ENCODE measurements at places on chromosomes 12 and 14.

- no peak for DNase-seq
Observed at GRCh38 chr14:81516986-81517797, 16.5 kb downstream of the SEL1L start.

DNA sequence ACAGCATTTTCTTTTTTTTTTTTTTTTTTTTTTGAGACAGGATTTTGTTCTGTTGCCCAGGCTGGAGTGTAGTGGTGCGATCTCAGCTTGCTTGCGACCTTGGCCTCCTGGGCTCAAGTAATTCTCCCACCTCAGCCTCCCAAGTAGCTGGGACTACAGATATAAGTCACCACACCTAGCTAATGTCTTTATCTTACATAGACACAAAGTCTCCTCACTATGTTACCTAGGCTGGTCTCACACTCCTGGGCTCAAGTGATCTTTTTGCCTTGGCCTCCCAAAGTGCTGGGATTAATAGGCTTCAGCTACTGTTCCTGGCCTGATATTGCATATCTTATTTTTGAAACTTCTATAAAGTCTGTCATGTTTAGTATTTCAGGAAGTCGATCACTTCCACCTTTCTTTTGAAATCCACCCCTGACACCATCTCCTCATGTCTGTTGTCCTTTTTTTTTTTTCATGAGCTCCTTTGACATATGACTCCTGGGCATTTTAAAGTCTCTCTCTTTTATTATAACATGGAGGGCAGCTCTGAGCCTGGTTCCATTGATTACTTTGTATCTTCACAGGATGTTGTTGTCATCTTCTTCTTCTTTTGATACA lies 5.9 kb upstream of the A2ML1 start:
- no peak for DNase-seq

- DNase-seq, result no peak
Observed at GRCh38 chr12:124445121-124445718, 122.2 kb downstream of the NCOR2 start.

DNA sequence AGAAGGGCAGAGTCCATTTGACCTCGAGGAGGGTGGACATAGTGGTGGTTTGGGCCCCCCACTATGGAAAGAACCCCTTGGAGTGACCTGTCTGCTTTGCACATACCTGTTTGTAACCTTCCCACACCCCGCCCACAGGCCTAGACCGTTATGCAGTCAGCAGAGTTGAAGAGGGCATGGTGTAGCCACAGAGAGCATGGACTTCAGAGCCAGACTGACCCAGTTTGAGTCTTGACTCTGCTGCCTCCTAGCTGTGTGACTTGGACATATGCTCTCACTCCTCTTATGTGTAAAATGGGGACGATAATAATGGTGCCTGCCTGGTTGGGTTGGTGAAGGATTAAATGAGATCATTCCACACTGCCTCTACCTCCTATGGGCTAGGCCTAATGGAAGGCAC lies 40.9 kb upstream of the NOS1 start:
- no peak for DNase-seq

GRCh38 chr12:112419297-112420133 lies 768 bp downstream of the PTPN11 start:
- DNase-seq, result no peak

DNA sequence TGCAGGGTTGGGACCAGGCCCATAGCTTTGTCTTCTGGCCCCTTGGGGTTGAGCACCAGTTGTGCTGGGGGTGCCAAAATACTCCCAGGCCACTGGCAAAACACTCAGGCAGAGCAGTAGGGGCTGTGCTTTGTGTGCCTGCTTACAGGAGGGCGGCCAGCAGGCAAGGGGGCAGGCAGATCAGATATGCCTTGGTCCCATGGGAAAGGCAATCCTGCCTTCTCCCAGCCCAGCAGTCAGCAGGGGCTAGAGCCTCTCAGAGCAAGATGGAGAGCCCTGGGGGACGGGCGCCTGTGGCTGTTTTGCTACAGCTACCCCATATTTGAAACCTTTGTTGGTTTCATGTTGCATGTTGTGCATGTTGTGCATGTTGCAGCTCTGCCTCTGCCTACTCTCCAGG lies 36.2 kb upstream of the TMX1 start:
- no peak for DNase-seq
